ENCODE measurements at places on chromosomes 4 and X.

- no peak for DNase-seq
These were observed 78.8 kb upstream of the FAT4 start for GRCh38 chr4:125235971-125236370.

- no peak for DNase-seq
These were observed 94.2 kb downstream of the PPP3CA start for GRCh38 chr4:101253121-101253520.

DNA sequence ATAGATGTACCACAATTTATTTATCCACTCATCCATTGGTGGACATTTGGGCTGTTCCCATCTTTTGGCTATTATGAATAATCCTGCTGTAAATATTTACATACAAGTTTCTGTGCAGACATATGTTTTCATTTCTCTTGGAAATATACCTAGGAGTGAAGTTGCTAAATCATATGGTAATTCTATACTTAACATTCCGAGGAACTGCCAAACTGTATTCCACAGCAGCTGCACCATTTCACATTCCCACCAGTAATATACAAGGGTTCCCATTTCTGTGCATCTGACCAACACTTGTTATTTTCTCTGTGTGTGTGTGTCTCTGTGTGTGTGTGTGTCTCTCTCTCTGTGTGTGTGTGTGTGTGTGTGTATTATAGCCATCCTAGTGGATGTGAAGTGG, 15.4 kb upstream of the DOCK11 start:
- DNase-seq = no peak

- no peak for DNase-seq
These were observed 12.4 kb downstream of the LIMCH1 start for GRCh38 chr4:41550308-41550707.

DNA sequence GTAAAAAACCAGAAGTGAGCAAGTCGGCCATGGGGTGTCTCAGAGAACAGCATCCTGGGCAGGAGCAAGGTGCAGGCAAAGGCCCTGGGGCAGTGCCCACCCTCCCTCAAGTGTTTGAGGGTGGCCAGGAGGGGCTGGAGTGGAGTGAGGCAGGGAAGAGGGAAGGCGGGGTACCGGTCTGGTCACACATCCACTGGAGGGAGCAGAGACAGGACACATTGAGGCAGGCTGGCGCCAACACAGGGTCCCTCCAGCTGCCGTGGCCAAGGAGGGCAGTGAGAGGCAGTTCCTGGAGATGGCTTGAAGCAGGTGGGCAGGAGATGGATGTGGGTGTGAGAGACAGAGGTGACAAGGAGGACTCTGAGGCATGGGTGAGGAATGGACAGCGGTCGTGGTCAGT, 20.3 kb upstream of the RNF4 start:
- DNase-seq = no peak

GRCh38 chrX:46308110-46308509, 237.1 kb downstream of the ZNF674 start:
- no peak for DNase-seq

DNA sequence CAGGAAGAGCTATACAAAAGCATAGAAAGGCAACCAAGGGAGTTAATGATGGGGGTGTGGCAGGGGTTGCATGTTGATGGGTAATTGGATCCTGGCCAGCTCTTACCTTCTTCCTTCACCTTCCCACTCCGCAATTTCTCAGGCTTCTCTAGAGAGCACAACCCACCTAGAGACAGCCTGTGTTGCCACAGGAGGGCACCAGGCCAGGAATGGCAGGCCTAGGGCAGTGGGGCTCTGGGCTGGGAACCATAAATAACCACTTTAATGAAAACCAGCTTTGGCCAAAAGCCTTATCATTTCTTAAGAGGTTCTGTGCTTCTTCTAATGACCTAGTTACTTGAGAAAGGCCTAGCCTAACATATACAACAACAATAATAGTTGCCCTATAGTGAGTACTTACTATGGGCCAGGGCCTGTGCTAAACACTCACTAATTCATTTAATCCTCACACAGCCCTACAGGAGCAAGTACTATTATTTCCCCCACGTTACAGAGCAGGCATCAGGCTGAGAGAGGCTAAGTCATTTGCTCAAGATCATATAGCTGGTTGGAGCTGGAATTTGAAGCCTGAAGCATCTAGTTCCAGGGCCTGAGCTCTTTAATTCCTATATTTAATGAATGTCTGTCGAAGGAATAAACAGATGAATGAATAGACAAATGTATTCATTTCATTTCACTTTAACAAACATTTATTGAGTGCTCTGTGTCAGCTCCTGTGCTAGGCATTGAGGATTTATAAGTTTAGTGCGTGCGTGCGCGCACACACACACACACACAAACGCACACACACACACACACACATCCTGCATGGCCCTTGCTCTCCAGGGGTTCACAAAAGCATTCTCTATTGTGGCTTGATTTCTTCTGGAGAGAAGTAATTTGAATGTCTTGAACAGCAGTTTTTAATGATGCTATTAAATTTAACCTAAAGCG, 66.8 kb downstream of the RTL9 start:
- DNase-seq = no peak

- DNase-seq = no peak
These were observed 241.2 kb downstream of the ANK2 start for GRCh38 chr4:113290666-113291065.

DNA sequence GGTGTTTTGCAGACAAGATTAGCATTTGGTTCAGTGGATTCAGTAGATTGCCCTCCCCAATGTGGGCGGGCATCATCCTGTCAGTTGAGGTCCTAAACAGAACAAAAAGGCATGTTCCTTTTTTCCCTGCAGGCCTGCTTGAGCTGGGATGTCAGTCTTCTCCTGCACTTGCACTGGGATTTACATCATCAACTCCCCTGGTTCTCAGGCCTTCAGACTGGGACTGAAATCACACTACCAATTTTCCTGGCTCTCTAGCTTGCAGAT, 278.9 kb upstream of the FTHL17 start:
- DNase-seq = no peak

DNA sequence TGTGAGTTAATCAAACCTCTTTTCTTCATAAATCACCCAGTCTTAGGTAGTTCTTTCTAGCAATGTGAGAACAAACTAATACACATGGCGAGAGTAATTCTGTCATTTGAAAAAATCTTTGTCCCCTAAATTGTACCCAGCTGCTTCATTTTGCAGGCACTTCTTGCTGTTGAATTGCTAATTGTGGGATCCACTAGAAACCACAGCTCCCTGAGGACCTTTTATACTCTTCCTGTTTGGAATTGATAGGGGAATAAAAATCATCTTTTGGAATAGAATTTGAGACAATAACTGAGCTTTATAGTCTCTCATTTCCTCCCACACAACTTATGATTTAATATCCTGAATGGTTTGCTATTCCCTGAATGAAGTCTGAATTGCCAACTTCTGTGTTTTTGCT, 170.2 kb downstream of the PACRGL start:
- no peak for DNase-seq

DNA sequence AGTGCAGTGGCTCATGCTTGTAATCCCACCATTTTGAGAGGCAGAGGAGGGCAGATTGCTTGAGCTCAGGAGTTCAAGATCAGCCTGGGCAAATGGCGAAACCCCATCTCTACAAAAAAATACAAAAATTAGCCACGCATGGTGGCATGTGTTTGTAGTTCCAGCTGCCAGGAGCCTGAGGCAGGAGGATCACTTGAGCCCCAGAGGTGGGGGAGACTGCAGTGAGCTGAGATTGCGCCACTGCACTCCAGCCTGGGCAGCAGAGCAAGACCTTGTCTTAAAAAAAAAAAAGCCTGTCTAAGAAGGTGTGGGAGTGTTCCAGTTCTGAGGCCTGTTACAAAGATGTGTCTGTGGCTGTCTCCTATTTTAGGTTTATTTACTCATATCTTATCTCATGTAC, 38.0 kb downstream of the PI4K2B start:
- no peak for DNase-seq

DNA sequence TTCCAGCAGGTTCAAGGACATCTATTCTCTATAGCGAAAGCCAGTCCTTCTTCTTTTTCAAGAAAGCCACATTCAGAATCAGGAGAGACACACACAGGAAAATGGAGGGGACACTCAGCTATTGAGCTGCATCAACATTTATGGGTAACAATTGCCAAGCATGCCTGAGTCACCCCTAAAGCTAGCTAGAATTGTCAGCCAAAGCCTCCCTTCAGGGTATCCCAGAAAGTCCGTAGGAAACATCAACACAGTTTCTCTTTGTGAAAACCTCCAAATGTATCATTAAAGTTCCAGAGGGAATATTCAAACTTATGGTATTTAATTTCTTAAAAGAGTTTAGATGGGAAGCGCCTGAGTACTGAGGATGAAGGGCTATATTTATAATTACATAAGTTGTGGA, 331.1 kb upstream of the SLC7A11 start:
- no peak for DNase-seq

DNA sequence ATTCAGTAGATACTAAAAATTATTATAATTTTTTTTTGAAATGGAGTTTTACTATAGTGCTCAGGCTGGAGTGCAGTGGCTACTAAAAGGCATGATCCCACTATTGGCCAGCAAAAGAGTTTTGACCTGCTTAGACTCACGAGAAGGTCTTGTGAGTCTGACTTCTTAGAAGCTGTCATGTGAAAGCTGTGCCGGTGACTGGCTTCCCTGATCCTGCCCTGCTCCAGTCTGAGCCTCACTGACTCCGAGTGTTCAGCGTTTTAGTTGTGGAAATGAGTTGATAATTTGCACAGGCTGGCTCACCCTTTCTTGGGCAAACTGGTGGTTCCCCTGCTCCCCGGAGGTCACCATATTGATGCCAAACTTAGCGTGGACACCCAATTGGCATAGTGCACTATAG, 16.4 kb upstream of the CXCL8 start:
- no peak for DNase-seq

DNA sequence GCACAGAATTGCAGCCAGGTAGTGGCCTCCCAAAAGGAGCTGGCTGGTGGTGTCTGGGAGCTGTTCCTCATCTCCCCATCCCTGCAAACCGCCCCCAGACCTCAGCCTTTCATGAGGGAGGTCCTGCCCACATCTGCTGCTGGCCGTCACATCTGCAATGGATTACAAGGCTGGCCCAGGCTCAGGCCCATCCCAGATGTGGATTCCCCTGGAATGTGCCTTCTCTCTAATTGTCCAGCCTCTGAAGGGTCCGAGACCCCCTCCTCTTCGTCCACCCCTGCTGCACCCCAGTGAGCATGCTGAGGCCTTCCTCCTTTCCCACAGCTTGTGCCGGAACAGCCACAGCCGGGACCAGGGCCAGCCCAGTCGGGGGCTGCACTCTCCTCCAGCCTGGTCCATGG, 115.0 kb upstream of the NALF2 start:
- no peak for DNase-seq

DNA sequence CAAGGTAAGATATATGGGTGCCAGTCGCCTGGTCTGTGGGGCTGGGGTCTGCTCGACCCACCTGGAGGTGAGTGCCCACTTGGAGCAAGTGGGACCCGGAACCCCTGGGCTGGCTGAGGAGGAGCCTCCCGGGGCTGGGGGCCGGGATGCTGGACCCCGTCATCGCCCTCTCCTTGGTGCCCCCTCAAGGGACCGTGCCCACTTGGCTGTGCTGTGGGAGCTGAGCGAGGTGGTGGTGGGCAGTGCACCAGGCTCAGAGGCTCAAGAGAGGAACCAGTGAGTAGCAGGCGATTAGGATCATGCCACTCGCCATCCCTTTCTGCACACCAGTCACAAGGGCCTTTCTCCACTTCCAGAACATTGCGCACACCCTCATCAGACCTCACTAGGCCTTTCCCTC, 203.8 kb upstream of the PSAPL1 start:
- no peak for DNase-seq

DNA sequence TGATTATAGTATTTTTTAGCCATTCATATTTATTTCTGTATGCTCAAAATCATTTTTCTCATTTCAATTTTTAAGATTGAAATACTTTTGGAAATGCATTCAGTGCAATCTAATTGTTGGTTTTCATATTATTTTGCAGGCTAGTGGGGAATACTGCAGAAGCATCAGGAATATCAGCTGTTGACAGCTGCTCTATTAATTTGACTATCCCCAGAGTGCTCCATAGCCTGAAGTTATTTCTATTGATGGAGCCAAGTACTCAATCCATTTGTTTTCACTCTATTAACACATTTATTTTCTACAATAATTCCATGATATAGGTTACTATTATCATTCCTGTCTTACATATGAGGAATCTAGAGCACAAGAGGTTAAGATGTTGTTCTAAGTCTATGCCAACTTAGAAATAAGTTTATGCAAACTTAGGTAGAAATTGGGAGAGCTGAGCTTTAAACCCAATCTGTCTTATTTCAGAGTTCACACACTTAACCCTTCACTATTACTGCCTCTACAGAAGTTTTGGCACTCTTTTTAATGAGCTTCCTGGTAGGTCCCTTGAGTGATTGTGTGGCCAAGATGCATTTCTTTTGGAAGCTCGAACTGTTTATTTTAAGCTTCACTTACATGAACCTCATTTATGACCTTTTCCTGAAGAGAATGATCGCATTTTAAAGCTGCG, 65.6 kb upstream of the PCDH18 start:
- DNase-seq = no peak

DNA sequence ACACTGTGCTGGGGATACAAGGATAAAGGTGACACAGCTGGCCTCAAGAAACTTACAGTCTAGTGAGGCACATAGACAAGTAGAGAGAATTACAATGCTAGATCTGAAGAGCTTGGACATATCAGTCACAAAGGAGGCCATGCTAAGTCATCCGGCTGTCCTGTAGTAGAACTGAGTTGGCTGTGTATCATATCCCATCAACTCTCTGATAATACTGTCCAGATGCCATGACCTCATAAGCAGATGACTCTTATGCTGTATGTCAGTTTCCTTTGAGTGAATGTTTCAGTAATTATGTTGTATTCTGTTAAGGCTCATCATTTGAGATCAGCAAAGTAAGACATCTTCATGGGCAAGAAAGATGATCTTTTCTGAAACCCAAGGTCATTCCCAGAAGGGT, 442.9 kb downstream of the MID1IP1 start:
- DNase-seq = no peak

GRCh38 chr4:67751260-67751659, 2.9 kb downstream of the GNRHR start:
- no peak for DNase-seq

DNA sequence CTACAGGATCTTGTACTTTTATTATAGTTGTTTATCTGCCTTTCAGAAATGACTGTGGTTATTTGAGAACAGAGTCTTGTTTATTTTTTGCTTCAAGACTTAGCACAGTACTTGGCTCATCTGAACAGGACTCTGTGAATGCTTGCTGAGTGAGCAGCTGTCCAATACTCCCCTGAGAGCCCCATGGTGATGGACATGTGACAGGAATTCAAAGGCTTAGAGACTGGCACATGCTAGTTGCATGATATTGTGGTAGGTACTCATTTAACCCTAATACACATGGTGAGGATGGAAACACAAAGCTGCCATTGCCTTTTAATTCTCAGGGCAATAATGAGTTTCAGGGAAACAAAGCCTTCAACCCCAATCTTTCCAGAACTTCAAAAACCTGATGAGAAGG, 97.3 kb downstream of the GEMIN8 start:
- no peak for DNase-seq

- DNase-seq = no peak
These were observed 13.4 kb downstream of the CCDC158 start for GRCh38 chr4:76407440-76408119.

DNA sequence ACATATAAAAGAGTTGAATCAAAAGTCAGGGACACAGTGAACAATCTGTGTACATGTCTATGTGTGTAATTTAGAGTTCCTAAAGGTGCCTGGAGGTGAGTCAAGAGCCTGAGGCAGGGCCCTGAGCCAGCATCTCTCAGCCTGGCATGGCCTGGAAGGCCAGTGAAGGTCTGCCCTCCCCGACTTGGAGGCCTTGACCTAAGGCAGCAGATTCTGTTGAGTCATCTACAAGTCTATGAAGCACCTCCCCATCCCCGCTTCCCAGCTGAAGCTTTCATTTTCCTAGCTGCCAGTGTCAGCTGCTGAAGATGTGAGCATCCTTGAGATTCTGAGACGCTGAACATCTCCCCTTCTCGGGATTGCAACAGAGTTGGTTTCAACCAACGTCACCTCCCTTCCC, 583.9 kb downstream of the BCOR start:
- no peak for DNase-seq

Data from NCI-H774 (cell line).